ENCODE measurements at places on chromosomes 16 and 17. TPM values are rescaled to one million over a fixed set of nuclear protein-coding genes. Genes with fewer than 3 reads are reported as not detected.
A peak's percentile ranks its signal among the peaks of the same experiment; 100 is the strongest.

The RAPGEFL1 gene
- total RNA-seq: 11.9 TPM

The ZPBP2 gene
- total RNA-seq: not detected

The CD300C gene
- 0.26 TPM for total RNA-seq

The PRCD gene
- total RNA-seq: not detected

DNA sequence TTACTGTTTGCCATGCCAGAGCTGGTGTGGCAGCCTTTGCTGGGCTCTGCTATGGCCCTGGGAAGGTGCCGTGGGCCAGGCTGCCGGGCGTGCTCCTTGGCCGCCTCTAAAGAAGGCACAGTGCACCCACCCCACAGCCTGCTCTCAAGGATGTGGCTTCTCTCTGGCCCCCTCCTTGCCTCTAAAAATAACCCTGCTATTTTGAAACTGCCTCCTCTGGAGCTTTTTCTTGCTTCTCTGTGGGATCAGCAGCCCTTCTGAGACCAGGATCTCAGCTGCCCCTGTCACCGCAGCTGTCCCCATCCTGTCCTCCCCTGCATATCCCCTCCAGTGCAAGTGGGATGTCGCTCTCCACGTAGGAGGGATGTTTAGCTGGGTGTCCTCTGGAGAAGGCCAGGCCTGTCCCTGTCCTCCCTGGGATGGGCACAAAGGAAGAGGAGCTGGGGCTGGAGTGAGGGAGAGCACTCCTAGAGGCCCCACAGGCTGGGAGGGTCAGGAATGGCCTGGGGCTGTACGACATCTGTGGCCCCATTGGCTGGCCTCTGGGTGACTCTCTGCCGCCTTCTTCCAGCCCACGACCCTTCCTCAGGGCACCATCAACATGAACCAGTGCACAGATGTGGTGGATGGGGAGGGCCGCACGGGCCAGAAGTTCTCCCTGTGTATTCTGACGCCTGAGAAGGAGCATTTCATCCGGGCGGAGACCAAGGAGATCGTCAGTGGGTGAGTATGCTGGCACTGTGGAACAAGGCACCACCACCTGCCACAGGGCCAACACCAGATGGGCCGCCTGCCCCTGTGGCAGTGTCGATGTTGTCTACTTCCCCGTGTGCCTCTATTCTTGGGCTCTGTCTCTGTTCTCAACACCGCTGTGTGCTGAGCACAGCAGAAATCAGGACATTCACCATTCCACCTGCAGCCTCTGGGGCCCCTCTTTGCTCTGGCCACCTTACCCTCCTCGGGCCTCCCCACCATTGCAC, 79.7 kb downstream of the PLD6 start:
- no peak for DNase-seq

DNA sequence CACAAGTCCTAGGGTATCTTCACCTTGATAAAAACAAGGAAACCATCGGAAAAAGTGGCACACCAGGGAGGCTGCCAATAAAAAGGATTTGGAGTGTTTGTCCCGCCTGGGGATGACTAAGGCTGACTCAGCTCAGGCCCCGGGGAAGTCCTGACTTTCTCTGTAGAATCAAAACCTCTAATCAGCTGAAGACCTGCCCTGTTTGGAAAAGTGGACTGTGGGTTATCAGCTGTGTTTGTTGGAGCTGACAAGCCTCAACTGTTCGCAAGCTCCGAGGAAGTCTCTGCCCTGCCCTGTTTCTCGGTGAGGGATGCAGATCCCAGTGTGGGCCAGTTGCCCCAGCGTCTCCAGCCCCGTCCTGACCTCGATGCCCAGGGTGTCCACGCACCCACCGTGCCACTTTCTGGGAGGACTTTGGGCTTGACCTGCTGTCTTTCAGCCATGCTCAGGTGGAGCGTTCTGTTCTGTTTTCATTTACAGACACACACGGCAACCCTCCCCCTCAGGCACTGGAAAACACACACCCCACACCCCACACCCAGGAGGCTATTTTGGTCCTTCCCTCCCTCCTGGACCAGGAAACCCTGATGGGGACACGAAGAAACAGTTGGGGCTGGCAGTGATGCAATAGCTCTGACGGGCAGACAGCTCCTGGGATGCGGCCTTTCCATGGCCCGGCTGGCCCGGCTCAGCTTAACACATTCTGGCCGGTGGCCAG, 27.6 kb upstream of the PITPNA start:
- no peak for DNase-seq

GRCh38 chr16:19785512-19786130, 67.5 kb downstream of the IQCK start:
- DNase-seq: peak; percentile 30

All from activated CD4-positive, alpha-beta T cell treated with anti-CD3 and anti-CD28 coated beads, Interleukin-2, amount 10 ng/mL, durations not matched to agents 24 days and 14 days (primary cell).